ENCODE measurements at places on chromosomes 1 and 21.

GRCh38 chr1:180165509-180166435 is 11.1 kb downstream of the QSOX1 start:
- DNase-seq = peak; percentile 67

DNA sequence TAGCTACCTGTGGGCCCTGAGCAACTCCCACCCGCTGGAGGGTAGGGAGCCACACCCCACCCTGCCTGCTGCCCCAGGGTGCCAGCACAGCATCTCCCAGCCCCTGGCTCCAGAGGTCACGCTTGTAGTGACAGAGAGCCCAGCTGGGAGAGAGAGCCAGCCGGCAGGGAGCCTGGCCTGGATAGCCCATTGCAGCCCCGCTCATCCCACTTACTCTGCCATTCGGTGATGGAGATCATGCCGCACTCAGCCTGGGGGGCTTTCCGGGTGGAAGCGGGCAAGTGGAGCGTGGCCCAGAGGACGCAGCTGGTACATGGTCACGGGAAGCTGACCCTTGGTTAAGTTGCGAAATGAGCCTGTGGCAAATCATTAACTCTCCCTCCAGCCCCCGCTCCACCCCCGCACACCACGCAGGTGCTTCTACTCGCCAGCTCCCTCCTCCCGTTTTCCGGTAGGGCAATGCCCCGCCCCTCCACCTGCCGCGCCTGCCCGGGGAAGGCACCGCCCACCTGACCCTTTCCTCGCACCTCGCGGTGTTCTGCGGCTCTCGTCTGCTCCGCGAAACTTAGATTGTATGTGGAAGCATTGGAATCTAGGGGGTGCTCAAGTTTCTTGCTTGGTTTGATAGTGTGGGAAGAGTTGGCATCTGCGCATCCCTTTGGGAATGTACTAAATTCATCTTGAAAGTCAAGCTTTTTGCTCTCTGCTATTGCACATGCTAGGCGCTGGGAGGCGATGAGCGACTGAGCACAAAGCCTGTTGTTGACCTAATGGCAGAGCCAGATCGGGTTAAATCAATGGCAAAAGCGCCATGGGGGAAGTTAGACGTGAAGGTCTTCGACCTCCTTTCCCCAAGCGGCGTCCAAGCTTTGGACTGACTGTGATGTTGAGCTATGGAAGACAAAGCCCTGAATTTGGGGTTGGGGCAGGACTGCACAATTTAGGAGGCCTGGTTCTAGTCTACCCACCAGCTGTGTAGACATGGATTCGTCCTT is at the start of gene GOLT1A:
Gene GOLT1A, minus strand, starts transcription at position 321 of the 995 bp plus-strand sequence. Its CDS starts 82 bp downstream, at position 239.
- DNase-seq = peak; percentile 63

DNA sequence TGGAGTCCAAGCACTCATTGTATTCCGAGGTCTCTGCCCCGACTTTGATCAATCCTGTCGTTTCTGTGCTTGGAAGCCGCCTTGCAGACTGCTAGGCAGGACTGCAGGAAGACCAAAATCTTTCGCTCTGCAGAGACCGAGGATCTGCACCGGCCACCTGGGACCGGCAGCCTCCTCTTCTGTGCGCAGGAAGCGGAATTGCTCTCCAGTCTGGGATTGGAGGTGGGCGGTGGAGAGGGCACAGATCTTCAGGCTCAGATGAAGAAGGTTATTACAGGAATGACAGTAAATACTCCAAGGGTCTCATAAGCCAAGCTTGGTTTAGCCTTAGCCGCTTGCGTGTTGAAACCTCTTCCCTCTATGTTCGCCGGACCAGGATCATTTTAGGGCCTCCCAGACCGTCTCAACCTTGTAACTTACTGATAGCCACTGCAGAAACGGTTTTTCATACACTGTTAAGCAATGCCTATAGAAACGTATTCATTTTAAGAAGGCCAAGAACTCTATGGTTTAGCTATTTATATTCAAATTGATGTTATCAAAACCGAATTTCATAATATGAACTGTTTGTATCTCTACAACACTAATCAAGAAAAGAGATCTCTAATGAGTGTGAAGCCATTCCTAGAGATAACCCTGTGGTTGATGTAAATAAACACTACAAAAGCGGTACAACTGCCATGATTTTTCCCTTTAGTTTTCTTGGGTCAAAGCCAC is 1.1 kb downstream of the MIA3 start:
- DNase-seq = peak; percentile 65

DNA sequence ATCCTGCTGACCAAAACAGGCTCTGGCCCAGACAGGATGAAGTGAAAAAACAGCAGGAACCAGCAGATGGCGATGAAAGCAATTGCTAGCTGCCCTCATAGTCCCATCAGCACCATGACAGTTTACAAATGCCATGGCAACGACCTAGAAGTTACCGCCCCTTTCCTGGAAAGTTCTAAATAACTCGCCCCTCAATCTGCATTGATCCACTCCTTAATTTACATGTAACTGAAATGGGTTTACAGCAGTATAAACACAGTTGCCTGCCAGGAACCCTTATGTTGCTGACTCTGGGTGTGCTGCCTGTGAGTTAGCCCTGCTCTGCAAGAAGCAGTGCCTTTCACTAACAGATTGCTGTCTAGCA is 65.5 kb upstream of the CR1L start:
- peak; percentile 79 for DNase-seq

DNA sequence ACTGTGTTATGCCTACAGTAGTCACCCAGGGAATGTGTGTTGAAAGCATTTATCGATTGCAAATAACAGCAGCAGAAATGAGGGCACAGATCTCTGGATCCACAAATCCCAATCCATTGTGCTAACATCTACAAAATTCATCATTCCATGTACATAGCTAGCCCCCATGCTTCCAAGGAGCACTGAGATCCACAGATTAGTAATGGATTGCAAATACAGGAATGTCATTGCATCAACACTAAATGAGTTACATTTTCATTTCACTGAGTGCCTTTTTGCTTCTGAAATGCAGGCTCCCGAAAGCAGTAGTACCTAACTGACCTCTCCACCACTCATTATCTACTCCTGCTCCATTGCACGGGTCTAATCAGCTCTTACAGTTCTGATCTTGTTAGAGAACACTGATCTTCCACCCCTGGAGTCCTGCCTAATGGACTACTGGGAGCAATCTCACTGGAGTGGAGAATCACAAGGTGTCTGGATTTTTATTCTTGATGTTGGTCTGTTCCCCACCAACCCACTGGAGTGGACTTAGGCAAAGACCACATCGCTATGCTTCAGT is 30.5 kb downstream of the ASTN1 start:
- peak; percentile 96 for DNase-seq

GRCh38 chr1:9888886-9889285 is 21.2 kb downstream of the CTNNBIP1 start:
- DNase-seq = no peak

DNA sequence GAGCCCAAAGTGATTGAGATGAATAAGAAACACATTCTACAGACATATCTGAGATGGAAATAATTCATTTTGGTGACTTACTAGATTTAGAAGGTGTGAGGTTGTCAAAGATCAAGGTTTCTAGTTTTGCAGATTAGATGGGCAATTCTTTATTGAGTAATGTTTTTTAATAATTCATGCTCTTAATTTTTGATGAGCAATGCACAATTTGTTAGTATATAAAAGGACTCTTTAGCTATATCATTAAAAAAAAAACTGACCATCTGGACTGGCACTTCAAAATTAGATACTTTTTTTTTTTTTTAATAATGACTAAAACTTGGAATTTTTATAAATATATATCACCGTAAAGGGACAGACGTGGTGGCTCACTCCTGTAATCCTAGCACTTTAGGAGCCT is 63.9 kb downstream of the FMN2 start:
- DNase-seq = no peak

- no peak for DNase-seq
These were observed 494 bp downstream of the NT5C1A start for GRCh38 chr1:39671433-39671792.

DNA sequence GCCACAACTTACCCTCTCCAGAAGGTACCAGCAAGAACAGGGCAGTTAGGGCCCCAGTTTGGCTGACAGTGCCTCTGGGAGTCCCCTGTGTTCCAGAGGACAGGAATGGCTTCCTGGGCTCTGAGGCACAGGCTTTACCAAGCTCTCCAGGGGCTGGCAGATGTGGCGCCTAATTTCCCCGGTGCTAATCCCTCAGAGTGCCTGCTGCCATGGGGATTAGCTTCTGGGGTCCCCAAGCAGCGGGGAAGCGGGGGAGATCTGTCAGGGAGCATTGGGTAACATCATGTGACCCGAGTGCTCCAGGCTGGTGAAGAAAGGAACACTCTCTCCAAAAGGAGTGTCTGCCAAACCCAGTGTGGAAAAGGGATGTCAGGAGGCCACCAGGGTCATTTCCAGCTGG is at the start of gene LACTBL1:
Gene LACTBL1, minus strand, starts transcription at position 107 of the 400 bp plus-strand sequence. CDS start 550 bp downstream, outside the sequence.
- peak; percentile 97 for DNase-seq

GRCh38 chr1:86757272-86757984 is 53.1 kb downstream of the SH3GLB1 start:
- DNase-seq = no peak

DNA sequence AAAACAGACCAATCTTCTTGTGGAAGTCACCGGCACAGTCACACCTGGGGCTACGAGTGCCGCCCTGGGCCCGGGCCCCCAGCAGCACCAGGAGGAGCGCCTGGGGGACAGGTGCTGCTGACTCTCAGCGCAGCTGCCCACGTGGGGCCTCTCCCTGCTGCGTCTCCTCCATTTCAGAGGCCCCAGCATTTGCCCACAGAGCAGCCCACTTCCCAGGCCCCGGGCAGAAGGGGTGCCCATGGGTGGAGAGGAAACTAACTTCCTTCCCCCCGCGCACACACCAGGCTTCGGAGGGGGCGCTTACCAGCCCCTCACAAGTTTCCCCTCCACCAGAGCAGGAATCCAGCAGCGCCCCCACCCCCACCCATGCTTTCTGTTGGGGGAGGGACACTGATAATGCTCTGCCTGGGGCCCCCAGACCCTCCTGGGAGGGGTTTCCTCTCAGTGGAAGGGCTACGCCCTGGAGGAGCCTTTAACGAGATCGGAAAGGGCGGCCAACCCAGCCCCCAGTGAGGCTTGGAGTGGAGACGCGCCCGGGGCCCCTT is 440 bp downstream of the TNFRSF25 start:
- peak; percentile 58 for DNase-seq

DNA sequence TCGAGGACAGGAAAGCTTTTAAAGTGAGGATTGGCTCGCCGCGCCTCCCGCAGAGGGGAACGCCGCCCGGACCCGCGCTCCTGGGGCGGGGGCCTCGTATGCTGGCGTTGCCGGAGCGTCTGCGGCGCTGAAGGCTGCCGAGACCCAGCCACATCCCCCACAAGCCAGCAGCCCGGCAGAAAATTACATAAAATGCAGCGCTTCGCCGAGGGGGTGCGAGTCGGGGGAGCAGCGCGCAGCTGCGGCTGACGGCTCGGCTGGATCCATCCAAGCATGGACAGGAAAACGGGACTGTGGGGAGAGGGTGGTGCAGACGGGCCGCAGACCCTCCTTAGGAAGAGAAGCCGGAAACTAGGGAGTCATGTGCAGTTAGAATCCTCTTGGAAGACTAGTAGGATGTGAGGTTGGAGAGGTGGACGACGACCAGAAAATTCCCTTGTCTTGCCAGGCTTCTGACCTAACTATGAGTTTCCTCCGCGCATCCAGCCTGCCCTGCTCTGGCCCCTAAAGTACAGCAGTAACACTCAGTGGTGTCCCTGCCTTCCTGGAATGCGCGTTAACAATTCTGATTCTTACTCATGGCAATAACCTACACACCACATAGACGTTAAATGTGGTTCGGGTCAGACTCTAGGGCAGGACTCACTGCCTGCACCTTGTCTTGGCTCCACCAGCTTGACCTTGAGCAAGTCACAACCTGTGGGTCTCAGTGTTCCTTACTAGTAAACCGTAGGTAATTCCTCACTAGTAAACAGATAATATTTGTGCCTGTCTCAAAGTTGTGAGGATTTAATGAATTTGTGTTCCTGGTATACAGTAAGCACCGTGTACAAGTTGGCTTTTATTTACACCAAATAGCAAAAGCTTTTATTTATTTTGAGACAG is 953 bp upstream of the BRWD1 start:
- peak; percentile 79 for DNase-seq

DNA sequence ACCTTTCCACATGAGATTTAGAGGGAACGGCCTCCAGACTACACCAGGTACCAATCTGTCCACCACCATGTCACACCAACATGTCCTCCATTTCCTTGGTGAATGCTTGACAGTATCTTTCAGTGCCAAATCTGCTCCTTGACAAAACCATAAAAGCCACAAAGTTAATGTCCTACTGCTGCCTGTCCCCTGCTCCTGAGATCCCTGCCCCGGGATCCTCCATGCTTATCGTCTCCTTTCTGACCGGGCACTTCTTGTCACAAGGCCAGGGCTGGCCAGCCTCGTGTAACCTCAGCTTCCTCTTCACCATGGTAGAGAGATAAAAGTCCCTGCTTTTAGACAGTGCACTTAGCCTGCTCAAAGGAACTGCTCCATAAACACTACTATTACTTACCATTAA is 136.2 kb downstream of the NAV1 start:
- DNase-seq = no peak

DNA sequence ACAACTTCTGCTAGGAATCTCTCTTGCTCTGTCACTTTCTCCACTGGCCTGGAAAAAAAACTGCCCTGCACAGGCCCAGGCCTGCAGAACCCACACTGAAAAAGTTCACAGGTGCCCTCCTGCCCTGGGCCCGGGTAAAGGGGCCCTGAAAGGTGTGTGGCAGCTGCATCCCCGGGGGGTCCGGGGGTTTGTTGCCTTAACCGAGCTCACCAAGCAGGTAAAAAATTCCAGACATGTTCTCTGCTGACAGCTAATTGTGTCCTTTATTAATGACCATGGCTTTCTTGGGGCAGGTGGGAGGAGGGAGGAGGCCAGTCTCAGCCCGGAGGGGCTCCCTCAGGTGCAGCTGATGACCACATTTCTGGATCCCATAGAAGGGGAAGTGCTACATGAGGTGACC is 122.9 kb downstream of the LACTBL1 start:
- no peak for DNase-seq

DNA sequence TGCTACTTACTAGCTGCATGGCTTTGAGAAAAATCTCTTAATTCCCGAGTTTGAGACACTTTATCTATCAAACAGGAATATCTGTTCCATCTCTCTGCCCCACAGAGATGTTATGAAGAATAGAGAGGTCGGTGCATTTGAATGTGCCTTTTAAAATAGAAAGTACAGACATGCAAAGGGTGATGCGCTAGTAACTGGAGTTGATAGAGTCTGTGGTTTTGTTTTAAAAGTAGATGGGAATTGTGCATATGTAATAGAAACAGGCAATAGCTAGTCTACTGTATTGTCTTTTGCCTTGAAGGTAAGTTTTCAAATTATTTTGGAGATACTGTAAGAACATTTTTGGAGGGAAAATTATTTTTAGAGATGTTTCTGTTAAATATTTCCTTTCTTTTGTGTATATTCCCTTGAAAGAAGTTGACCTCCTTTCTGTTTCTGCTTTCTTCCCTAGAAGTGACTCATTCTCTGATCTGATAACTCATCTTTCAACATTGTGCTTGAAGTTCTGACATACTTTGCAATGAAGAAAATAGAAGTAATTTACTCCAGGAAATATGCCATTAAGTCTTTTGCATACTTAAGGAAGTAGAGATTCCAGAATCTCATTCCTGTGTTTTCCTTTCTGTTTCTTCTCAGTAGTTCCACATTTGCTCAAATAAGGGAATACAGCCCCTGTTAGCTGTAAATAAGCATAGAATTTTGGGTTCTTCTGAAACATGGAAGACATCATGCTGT is 151.6 kb downstream of the SDCCAG8 start:
- no peak for DNase-seq

GRCh38 chr1:99992044-99992722 is 22.4 kb downstream of the SLC35A3 start:
- no peak for DNase-seq
